ENCODE measurements at places on chromosomes 6 and 20.
A peak's percentile ranks its signal among the peaks of the same experiment; 100 is the strongest.

DNA sequence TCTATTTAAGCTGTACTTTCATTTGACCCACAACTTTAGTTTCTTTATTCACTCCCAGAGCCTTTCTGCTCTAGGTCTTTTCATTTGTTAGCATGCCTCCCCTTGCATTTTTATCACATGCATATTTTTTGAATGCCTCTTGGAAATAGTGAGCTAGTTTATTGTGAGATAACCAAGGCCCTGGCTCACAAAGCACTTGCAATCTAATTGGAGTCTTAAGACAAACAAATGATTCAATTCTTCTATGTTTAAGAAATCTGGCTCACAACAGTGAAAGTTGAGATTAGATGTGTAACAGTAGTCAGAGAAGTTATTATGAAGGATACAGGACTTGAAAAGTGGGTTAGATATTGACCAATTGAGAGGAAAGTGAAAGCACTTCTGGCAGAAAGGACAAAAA lies 173.4 kb downstream of the MOXD1 start:
- no peak for DNase-seq

DNA sequence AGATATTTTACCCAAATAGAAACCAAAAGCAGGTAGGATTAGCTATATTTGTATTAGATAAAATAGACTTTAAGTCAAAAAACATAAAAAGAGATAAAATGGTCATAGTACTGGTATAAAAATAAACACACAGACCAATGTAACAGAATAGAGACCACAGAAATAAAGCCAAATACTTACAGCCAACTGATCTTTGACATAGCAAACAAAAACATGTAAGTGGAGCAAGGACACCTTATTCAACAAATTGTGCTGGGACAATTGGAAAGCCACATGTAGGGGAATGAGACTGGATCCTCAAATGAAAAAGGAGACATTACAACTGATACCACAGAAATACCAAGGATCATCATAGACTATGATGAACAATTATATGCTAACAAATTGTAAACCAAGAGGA lies 94.5 kb upstream of the SIRPG start:
- DNase-seq, result no peak

- no peak for DNase-seq
Measured at GRCh38 chr6:14676977-14677781, 559.6 kb downstream of the CD83 start.

DNA sequence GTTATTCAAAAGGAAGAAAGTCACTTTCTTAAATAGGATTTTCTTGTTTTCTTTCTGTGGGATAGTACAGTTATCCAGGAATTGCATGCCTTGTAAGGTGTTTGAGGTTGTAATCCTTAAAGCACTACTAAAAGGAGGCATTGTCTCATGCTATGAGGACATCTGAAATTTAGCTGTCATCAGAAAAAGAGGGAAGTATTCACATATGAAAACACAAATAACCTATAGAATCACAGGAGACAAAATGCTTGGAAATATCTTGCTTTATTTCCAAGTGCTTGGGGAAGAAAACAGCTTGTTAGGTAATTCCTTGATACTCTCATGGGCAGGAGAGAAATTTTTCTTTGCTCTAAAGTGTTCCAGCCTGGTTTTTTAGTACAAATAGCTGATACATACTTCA lies 40.1 kb downstream of the HECA start:
- DNase-seq, result no peak

DNA sequence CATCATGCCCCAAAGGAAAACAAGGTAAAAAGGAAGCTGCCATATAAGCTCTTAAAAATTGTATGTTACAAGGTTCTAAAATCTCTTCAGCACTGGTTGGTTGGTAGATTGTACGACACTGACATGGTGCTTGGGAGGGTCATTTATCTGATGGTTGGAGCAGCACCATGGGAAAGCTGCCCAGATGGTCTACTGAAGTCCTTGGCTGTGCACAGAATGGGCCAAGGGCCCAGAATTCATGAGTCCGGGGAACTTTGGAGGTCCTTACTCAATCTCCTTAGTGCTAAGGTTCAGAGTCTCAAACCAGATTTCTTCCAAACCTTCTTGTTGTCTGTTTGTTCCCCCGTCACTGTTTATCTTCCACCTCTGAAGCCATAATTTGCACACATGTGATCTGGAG lies 314.4 kb downstream of the ESR1 start:
- no peak for DNase-seq

DNA sequence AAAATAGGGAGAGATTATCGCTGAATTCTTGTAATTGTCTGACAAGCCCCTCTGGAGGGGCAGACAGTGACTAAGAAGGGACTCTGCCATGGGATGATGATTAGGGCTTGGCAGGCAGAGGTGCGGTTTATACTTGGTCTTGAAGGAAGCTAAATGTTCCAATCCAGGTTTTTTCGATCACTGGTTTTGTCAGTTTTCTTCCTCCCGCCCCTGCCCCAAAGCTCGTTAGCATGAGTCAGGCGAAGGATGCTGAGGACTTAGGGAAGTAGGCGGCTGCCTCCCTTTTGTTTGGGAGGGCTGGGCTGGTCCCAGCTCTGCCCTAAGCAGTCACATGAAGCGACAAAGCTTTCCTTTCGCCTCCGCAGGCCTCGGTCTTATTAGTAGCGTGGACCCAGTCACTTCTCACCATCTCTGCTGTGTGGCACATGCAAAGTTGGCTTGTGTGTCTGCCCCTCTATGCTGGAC lies 314.2 kb downstream of the CDC5L start:
- no peak for DNase-seq

DNA sequence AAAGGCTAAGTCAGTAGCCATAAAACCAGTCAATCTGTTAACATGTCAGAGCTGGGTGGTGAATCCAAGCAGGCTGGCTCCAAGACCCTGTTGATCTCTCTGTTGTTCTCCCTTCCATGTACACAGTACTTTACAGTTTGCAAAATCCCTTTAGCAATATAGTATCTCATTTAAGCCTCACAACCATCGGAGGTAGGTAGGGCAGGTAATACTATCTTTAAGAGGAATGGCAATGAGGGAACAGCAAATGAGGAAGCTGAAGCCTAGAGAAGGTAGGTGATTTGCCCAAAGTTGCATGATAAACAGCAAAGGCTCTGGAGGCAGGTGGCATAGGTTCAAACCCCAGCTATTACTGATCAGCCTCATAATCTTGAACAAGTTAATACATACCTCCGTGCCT lies 34.7 kb upstream of the ARFGEF2 start:
- no peak for DNase-seq

DNA sequence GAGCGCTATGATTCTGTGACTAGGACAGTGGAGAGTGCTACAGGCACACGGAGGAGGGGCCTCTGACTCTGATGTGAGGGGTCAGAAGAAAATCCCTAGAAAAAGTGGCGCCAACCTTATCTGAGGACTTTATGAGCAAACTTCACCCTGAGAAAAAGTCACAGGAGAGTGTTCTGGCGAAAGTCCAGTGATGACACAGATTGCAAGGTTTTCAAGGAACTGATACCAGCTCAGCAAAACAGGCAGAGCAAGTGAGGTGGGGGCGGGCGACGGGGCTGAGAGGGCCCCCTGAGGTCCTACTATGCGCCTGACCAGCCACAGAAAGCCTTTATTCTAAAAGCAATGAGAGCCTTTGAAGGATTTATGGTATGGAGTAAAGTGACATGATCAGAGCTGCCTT lies 73.3 kb downstream of the SLC22A23 start:
- DNase-seq, result no peak

DNA sequence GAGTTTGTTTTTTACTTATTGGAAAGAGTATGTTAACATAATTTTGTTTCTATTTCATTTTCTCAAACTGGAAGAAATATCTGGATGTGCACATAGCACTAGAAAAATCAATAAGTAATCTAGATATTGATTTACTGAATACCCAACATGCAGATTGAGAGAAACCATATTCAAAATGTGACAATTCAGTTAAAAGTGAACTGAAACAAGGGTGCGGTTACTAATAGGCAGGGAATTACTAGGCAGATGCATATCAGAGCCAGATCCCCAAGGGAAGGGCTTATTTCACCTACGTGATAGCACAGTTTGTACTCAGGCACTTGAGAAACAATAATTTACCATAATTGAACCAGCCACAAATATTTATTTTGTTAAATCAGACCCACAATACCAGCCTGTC lies 493.1 kb upstream of the FLRT3 start:
- no peak for DNase-seq

DNA sequence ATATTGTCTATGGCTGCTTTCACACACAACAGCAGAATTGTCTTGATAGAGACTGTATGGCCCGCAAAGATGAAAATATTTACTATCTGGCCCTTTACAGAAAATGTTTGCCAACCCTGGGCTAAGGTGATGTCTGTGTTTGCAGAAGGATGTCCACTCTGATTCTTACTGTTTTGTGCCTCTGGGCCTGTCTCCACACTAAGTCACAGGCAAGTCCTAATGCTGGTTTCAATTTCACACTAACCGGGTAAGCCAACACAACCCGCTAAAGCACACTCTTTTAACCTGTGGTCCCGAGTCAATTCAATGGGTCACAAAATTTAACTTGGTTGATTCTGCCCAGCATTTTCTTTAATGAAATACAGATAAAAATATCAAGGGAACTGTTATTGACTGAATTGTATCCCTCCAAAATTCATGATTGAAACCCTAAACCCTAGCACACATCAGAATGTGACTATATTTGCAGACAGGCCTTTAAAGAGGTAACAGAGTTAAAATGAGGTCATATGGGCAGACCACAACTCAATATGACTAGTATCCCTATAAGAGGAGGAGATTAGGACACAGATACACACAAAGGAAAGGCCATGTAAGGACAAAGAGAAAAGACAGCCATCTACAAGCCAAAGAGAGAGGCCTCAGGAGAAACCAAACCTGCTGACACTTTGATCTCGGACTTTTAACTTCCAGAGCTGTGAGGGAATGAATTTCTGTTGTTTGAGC lies 78.4 kb downstream of the FYN start:
- no peak for DNase-seq

DNA sequence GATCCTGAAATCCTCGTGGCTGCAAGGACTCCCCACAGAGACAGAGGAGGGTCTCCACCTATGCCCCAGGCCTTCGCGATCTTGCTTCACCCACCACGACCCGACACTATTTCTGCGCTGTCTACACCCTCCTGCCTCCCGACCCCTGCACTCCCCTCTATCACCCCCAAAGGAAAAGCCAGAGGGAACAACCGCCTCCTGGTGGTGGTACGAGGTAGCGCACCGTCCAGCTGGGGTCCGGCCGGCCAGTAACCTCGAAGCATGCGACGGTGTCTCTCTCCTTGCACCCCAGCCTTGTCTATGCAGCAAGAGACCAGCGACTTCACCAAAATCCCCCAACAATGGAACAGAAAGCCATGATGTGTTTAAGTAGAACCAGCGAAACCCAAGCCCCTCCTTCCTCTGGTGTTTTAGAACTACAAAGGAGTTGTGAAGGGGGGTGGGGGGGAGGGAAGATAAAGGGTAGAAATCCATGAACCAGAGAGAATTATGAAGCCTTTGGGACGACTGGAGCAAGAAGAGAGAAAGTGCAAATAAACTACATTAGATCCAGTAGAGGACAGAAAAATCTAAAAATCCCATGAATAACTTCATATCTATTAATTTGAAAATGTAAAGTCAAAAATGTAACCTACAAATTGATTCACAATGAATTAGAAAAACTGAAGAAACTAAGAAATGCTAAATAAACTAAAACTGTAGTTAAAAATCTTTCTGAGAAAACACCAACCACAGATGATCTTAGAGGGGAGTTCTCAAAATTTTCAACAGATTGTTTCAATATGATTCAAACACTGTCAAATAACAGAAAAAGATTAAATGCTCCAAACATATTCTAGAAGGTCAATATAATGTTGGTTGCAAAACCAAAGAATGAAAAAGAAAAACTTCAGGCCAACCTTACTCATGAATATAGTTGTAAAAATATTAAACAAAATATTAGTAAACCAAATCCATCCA lies 168.0 kb downstream of the CDK19 start:
- no peak for DNase-seq

DNA sequence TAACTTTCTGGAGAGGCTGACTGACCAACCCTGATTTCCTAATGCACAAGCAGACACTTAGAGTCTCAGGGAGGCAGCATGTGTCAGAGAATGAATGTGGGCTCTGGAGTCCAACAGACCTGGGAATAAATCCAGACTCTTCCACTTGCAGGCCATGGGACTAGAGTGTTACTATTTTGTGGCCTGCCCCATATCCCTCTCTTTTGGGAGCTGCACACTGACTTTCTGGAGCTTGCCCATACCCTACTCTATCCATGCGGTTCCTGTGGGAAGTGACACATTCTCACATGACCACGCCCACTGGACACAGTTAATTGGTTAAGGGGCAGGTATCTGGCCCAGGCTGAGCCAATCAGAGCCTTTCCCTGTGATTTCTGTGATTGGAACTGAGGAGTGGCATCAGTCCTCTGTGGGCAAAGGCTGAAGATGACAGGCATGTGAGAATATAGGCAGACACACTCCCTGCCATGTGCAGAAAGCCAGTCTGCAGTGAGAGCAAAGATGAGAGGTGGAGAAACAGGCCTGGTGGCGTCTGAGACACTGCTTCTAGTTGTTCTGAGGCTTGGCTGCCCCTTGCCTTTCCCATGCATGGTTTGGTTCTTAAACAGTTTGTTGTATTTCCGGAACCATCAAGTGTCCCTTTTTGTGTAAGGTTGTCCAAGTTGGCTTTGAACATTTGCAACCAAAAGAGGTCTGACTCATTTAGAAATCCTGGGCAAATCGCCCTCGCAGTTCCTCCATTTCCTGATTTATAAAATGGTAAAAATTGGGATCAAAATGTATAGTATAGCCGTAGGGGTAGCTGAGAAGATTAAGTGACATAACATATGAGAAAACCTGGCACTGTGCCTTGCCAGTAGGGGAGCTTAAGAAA lies 125.6 kb downstream of the CDC5L start:
- no peak for DNase-seq

GRCh38 chr6:130778946-130779657 lies 48.1 kb upstream of the SMLR1 start:
- peak; percentile 41 for DNase-seq

- DNase-seq, result no peak
Measured at GRCh38 chr6:11407414-11407813, 130.1 kb upstream of the TMEM170B start.

DNA sequence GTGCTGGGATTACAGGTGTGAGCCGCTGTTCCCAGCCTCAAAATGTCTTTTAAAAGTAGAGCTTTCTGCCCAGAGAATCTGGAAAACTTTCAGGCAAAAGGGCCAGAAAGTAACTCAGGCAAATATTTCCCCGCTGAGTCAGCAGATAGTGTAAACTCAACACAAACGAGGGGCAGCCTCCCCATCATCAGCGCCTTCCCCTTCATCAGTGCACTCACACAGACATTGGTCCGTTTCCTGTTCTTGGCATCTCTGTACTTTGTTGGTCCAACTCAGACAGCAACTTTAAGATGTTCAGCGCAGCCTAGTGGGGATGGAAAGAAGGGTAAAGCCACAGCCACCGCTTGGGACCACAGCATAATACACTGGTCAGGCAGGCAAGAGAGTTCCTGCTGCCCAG lies 69.5 kb downstream of the CSE1L start:
- DNase-seq, result no peak
